ENCODE measurements at places on chromosomes 11 and 22.

DNA sequence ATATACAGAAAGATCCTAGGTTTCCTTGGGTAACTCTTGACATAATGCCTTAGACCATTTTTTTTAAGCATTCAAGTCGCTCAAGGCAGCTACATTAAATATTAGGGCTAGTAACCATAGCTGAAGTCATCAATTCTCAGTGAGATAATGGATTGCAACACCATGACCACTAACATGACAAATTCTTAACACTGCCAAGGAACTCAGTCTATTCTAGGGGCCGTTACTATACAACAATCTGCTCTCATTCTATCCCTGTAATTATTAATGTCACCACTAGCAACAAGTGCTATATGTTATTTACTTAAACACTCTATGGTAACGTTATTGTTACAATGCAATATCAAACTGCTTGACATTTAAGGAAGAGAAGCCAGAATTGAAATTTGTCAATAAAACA, 3.2 kb upstream of the STK33 start:
- DNase-seq, result peak; percentile 96

DNA sequence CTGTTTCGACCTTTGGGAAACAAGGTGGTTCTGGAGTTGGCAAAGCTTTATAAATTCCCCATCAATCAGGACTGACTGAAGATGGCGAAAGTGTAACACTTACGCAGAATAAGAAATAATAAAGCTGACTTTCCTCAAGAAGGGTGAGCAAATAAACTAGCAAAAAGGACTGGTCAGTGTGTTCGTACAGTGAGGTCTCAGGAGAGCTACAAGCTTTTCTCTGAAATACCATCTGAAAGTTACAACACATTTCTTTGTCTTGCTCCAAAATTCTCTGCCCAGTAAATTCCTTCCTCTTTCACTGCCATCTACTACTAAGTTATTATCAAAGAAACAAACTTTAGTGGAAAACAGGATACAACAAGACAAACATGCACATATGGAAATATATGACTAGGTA, 13.4 kb downstream of the PITPNB start:
- peak; percentile 27 for DNase-seq

GRCh38 chr11:43567396-43567975, 113.1 kb upstream of the HSD17B12 start:
- DNase-seq, result peak; percentile 73

DNA sequence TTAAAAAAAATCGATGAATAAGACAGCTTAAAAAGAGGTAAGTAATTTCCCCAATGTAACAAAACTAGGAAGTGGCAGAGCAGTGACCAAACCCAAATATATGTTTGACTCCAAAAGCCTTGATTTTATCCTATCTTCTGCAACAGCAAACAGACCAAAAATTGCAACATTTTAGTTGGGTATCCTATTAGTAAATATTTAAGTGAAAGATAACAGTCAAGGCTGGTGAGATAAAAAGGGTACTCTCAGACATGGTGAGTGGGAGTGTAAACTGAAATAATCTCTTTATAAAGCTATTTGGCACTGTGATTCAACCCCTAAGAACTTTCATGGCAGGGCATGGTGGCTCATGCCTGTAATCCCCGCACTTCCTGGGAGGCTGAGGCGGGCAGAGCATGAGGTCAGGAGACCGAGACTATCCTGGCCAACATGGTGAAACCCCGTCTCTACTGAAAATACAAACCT, 1.9 kb upstream of the RDX start:
- DNase-seq, result no peak

GRCh38 chr11:1734641-1735081, 15.7 kb downstream of the IFITM10 start:
- no peak for DNase-seq

GRCh38 chr11:10838881-10839280, 19.0 kb downstream of the ZBED5 start:
- no peak for DNase-seq

- no peak for DNase-seq
Observed at GRCh38 chr22:49427941-49428340, 399.7 kb downstream of the BRD1 start.

DNA sequence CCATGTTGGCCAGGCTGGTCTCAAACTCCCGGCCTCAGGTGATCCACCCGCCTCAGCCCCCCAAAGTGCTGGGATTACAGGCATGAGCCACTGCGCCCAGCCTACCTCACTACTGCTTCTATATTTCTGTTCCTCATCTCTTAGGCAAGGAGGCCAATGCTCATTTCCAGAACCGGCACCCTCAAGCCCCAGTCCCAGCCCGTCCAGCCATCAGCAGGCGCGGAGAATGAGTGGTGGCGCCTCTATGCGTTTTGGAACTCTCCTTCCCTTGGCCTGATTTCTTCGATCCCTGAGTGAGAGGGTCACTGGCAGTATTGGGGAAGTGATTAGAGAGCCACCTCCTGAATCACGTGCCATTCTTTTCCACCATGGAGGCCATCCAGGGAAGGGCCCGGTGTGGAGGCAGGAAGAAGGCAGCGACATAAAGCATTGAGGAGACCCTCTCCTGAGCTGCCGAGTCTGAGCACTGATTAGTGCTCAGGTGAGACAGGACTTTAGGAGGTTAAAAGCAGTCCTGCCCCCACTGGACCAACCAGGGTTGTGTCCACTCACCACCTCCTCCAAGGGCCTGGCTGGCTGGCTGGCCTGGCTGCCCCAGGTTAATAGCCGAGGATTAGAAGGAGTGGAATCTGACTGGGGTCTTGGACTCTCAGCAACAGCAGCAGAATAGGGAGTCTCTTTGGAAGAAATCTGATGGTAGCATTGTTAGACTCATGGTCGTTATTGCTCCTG, 8.7 kb downstream of the GRIK4 start:
- no peak for DNase-seq

DNA sequence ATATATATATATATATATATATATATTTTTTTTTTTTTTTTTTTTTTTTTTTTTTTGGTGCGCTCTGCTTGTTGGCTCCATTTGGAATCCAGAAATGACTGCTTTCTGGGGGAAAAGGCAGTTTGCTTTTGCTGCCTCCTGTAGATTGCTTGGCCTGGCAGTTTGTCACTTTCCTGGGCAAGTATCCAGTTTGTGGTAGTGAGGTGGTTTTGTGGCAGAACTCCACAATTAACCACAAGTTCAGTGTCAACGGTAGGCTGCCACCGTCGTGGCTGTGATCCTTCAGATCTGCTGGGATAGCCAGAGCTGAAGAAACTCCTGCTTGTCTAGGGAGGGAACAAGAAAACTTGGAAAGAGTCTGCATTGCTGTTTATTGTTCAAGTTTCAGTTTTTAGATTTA, 5.0 kb upstream of the PDE3B start:
- DNase-seq, result no peak

GRCh38 chr11:76339221-76339620, 41.7 kb downstream of the THAP12 start:
- peak; percentile 24 for DNase-seq

DNA sequence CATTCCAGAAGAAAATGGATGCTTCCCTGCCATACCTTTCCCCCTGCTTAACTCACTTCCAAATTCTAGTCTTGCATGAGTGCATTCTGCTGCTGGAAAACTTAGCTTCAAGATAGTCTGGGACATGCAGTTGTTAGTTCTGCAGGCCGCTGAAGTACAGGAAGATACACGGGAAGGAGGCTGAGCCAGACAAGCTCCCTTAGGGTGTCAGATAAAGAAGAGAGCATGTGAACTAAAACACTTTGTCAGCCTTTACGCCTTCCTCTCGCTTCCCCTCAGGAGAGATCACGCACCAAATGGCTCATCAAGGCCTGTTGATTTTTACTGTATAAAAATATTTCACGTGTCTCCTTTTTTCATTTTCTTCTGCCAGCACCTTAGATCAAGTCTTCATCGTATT, 420.7 kb downstream of the INSC start:
- no peak for DNase-seq

DNA sequence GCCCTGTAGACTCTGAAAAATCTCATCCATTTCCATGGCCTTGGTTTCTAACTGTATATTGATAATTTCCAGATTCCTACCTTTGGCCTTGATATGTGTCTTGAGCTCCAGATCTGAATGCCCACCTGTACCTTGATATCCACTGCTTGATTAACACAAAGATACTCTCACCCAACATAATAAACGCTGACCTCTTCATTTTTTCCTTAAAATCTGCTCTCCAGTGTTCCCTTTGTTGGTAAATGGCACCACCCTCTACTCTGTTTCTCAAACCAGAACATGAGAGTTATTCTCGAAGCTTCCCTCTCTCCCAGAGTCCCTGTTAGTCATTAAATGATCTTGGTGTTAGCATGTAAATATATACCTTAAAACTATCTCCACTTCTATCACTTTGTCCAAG, 13.4 kb downstream of the TUG1 start:
- DNase-seq, result no peak

DNA sequence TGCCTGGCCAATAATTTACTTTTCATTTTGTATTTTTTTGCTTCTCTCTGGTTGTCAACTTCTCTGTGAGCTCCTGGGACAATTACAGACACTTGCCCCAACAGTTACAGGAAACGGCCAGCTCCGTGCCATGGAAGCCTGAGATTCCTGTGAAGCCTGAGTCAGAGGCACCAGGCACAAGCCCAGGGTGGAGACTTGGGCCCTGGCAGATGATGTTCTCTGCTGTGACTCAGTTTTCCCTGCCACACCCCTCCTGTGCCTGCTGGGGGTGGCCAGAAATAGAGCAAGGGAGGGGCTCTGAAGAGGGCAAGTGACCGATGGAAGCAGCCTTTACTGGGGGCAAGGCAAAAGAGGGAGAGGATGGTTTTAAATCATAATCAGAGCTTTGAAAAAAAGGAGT, 4.9 kb downstream of the ATP5MGL start:
- DNase-seq, result peak; percentile 77

DNA sequence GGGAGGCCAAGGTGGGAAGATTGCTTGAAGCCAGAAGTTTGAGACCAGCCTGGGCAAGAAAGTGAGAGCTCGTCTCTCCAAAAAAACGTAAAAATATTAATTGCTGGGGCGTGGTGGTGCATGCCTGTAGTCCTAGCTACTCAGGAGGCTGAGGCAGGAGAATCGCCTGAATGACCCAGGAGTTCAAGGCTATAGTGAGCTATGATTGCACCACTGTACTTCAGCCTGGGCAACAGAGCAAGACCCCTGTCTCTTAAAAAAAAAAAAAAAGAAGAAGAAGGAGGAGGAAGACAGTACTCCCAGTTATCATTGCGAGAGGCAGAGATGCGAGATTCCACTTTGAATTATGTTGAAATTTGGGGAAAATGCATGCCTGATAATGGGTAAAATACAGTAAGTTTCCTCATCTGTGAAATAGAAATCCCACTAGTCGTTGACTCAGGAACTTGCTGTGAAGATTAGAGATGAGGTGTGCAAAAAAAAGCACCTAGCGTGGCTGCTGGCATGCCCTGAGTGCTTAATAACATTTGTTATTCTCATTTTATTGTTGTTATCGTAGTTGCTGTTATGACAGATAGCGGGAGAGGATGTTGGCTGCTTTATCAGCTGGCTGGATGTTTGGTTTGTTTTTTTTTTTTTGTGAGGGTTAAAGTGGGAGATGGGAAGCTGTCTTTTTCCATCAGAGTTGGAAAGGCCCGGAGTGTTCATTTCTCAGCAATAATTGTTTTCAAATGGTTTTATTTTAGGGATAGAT, 33.4 kb downstream of the BCR start:
- DNase-seq, result no peak

DNA sequence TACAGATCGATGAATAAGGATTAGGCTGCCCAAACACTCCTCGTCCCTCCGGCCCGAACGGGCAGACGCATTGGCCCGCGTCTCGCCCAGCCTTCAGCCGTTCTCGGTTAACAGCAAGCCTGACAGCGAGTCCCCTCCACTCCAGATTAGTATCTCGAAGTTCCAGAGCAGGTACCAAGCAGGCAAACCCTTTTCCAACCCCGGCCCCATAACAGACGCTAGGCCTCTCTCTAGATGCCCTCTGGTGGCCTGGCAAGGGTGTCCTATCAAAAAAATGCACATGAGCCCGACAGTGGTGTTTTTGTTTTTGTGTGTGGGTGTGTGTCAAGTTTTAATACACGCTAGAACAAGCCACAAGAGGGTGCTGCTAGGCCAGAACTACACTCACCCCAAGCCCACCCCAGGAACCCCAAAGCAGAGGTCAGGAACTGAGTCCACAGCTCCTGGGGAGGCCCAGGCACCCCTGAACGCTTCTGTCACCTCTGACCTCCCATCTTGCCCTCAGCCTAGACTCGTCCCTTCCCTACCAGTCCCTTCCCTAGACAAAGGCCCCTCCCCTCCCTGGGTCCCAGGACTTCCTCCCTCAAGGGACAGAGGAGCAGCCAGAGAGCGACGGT, 658 bp upstream of the ARFGAP2 start:
- peak; percentile 83 for DNase-seq

DNA sequence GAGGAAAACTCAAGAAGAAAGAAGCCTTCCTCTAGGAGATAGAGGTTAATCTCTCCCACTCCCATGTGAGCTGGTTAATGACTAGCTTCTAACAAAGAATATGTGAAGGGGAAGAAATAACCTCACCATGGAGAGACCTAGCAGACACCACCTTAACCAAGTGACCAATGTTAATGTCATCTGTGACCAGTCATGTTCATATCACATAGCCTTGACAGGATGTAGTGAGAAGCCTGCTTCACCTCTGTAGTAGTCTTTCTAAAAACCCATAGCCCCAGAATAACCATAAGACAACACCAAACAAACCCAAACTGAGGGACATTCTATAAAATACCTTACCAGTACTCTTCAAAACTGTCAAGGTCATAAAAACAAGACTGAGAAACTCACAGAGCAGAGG, 21.5 kb upstream of the POU2AF1 start:
- DNase-seq, result no peak

DNA sequence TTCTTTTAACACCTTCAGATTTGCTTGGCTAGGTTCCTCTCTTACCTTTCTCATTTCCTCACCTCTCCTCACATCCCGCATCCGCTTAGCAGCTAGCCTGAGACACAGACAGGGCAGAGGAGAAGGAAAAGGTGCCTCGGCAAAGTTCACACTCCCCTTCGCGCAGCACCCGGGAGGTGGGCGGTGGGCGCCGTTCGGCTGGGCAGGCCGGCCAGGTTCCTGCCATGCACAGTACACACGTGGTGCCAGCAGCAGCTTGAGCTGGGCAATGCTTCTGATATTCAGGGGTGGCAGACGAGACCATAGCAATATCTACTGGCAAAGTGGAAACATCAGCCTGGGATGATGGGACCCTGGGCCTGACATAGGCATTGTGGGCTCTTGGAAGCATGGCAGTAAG, 3.3 kb downstream of the NTM start:
- no peak for DNase-seq

- DNase-seq, result peak; percentile 58
Observed at GRCh38 chr11:31870609-31871309, 59.6 kb upstream of the PAX6 start.

- no peak for DNase-seq
Observed at GRCh38 chr11:60984149-60984548, 12.7 kb downstream of the CD6 start.

DNA sequence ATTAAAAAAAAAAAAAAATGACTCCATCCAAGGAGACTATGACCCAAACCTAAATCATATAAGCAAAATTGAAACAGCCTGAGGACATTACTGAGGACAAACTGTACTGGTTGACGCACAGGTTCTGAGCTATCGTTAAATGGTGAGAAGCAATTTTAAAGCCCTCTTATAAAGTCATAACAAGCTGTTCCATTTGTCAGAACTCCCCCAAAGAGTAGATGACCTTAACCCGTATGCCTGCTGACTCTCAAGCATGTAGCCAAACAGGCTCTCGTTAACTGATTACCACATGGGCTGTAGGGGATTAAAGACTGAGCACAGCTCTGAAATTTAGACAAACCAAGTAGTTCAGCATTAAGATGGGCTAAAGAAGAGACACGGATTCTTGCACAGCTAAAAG, 2.2 kb downstream of the CRYAB start:
- no peak for DNase-seq

All from fibroblast of pulmonary artery (primary cell).